ENCODE measurements at places on chromosomes 1 and 21. TPM values are rescaled to one million over a fixed set of nuclear protein-coding genes. Genes with fewer than 3 reads are reported as not detected.

GRCh38 chr1:38028671-38029070, 16.1 kb downstream of the UTP11 start:
- DNase-seq, result no peak

DNA sequence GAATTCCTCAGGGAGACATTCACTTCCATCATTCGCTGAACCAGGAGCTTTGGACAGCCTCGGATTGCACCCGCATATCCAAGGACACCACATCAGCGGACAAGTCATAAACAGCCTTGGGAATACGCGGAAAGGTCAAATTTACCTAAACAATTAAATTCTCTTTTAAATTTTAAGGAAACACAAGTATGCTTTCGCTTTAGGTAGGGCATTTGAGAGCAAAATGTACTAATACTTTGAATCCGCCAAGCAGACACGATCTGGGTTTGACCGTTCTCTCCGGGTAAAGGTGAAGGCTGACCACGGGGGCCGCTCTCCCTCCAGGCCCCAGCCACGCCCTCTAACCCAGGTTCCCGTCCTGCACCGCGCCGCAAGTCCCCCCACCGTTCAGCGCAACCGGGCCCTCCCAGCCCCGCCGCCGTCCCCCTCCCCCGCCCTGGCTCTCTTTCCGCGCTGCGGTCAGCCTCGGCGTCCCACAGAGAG, 479 bp upstream of the ACADM start:
- peak; percentile 64 for DNase-seq

DNA sequence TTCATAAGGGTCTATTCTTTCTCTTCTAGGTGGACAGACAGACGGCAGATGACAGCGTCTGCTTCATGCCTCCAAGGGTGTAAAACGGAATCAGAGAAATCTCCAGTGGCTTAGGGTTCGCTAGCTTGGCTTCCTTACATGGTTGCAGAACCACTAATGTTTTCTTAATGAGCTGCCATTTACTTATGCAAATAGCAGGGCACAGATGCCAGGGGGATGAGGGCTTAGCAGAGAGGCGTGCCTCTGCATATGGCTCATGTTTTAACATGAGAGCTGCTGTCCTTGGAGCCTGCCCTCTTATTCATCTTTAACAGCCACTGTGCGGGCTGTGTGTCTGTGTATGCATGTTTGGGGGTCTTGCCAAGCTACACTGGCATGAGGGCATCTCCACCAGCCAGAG, 119.6 kb downstream of the IER5 start:
- no peak for DNase-seq

GRCh38 chr21:40257342-40257741, 390.1 kb downstream of the PCP4 start:
- no peak for DNase-seq

- DNase-seq, result no peak
These were observed 246.4 kb upstream of the MAP1LC3C start for GRCh38 chr1:242245255-242245654.

DNA sequence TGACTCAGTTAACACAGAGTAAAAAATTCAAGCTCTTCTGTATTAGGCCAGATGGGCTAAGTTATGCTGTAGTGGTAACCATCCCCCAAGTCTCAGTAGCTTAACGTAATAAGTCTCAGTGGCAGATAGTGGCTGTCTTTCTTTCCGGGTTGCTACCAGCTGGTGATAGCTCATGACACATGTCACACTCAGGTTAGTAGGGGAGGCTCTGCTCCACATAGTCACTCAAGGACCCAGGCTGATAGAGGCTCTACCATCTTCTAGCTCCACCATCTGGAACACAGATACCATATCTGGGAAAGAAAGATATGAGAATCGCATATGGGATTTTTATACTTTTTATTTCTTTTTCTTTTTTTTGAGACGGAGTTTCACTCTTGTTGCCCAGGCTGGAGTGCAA, 16.2 kb upstream of the MEF2D start:
- no peak for DNase-seq

DNA sequence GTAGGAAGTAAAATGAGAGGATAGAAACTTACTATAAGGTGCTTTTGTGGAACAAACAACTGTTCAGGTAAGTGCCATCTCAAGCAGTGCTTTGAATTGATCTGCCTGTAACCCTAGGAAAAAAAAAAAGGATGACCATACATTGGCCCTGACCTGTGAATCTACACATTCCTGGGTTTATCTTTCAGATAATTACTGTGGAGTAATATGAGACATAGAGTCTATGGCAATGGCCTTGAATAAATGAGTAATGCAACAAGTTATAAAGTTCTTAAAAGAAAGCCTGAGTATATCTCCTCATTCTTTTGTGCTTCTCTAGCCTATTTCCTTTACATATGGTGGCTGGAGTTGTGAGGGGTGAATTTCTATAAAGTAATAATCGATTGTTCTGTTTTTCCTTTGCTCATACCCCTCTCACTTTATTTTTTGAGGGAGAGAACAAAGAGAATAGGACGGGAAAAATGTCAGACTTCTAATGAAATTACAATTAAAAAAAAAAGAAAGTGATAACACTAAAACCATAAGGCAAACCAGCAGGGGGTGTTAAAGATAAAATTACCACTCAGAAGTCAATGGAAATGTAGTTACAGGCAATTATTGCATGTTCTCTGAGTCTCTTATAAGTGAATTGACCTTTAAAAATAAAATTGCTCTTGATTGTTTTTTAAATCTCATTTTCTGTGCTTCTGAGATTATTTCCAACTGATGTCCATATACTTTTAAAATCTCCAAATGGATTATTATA, 12.4 kb upstream of the ATP1A1 start:
- DNase-seq, result peak; percentile 17

DNA sequence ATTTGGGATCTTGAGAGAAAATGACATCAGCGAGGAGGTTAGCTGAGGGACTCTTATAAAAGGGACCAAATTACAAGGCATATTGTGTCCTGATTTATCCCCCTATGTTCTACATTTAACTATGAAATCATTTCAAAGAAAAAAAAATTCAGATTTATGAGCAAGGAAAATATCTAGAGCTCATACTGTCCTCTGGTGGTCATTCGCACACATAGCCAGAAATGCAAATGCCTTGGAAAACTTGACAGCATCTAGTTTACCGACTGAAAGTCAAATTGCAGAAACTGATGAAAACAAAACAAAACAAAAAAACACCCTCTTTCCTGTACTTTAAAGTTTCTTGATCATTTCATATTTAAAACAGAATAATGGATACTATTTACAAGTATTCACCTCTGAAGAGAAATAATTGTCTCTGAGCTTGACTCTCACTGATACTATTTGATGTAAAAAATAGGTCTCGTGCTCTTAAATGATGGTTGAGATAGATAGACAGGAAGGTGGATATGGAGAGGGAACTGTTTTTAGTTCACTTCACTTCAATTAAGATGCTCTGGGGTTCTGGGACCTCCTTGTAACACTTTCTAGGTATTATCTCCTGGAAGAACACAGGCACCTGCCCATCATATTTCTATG, 253.8 kb downstream of the PCP4 start:
- peak; percentile 1 for DNase-seq

DNA sequence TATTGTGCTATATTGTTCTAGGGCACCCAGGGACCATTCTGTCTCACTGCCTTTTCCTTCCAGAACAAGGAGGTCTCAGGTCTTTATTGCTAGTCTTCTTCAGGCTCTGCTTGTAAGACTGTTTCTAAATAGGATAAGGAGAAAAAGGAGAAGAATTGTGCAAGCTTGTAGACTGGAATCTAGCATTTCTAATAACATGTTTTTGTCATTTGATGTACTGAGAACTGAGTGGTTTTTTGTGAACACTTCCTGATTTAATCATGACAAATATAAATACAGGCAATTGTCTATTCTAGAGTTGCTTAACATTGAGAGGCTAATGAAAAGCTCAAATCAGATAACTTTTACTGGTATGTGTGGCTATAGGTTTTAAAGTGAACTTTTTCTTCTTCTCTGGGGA, 77.6 kb downstream of the CLIC4 start:
- no peak for DNase-seq

DNA sequence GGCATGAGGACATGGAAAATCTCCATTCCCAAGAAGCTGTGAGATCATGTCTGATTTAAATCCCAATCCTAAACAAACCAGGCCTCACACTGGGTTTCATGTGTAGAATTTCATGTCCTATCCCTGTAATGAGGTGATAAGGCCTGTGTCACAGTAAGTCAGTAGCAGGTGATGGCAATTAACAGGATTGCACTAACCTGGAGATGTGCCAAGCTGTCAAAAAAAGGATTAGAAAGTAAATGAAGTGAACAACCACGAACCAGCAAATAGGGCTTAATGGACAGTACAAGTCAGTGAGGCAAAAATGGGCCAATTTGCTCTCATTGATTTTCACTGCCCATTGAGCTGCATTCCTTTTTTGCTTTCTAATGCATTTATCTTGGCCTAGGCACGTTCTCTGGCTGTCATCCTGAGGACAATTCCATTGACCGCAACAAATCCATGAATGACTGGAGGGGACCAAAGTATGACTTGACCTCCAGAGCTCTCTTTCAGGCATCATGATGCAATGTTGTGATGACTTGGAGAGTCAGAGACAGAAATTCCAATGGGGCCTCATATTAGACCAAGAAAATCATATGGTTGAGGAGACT, 673.6 kb upstream of the ADGRL2 start:
- peak; percentile 49 for DNase-seq

SPATA21 gene
- total RNA-seq, result not detected
